ENCODE measurements at places on chromosomes 11 and 22.

DNA sequence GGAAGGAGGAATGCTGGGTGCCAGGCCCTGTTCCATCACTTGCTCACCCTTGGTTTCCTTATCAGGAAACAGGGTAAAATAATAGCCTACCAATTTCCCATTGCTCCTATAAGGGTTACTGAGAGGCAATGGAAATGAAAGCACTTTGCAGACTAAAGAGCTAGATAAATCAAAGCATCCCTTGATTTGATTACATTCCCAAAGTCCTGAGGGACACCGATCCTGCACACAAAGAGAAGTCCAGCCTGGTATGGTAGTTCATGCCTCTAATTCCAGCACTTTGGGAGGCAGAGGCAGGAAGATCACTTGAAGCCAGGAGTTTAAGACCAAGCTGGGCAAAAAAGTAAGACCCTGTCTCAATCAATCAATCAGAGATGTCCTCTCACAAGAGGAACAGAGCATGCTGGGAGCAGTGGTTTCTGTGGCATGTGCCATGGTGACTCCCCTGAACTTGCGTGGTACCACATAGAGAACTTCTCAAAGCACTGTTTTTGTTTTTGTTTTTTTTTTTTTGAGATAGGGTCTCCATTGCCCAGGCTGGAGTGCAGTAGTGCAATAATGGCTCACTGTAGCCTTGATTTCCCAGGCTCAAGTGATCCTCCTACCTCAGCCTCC is 10.7 kb downstream of the TBC1D10A start:
- DNase-seq = no peak

- DNase-seq = peak; percentile 29
These were observed 213.1 kb downstream of the INSC start for GRCh38 chr11:15327786-15328231.

- no peak for DNase-seq
These were observed 4.0 kb downstream of the SIDT2 start for GRCh38 chr11:117182551-117182935.

DNA sequence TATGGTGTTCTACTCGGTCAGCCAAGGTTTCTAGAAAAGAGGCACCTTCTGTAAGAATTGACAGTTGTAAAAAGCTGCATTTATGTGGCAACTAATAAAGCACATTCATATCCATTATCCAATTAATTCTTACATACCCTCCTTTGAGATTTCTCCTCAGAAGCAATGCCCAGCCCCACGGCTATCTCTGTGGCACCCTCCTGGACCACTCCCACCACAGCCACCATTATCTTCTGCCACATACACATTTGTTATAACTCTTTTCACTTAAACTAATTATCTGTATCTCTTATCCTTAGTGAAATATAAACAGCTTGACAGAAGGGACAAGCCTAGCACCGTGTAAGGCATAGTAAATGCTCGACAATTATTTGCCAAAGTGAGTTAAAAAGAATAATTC is 48.5 kb downstream of the PAK1 start:
- DNase-seq = no peak
